ENCODE measurements at places on chromosomes 13 and 19. TPM values are rescaled to one million over a fixed set of nuclear protein-coding genes. Genes with fewer than 3 reads are reported as not detected.

DNA sequence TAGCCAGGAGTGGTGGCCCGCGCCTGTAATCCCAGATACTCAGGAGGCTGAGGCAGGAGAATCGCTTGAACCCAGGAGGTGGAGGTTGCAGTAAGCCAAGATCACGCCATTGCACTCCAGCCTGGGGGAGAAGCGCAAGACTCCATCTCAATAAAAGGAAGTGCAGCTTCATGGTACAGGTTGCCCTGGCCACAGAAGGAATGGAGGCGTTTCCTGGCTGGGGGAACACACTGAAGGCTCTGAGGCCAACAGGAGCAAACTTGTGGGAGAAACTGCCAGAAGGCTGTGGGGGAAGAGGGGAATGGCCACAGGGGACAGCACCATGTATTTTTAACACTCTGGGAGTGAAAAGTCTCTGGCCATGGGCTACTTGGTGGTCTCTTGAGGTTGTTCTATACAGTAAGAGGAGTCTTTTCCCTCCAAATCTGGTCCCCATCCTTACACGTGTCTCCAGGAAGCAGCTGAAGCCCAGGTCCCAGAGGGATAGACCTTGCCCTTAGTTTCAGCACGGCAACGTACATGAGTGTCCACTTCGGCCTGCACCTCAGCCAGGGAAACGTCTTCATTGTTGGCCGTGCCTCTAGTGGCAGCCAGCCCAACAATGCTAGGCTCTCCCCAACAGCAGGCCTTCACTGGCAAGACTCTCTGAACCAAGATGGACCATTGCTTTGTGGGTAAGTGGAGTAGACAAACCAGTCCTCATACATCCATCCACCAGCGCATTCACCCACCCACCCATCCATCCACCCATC is 7.4 kb downstream of the MICOS13 start:
- no peaks in the 10 kb centered on the region for H3K27me3 ChIP-seq
- no peak overlapping the region for H3K27ac ChIP-seq
- no peaks in the 10 kb centered on the region for H3K4me1 ChIP-seq
- peaks cover 16% of the 10 kb centered on the region for H3K36me3 ChIP-seq

GRCh38 chr19:3316132-3316648 is 50.2 kb upstream of the NFIC start:
- no peak for DNase-seq
- no peaks in the 10 kb centered on the region for H3K4me1 ChIP-seq
- H3K4me3 ChIP-seq: no peak overlapping the region
- no peaks in the 10 kb centered on the region for H3K36me3 ChIP-seq

ZNF541 gene
- not detected for total RNA-seq

GRCh38 chr13:97205465-97205864 is 16.7 kb upstream of the MBNL2 start:
- no peaks in the 10 kb centered on the region for H3K27me3 ChIP-seq
- no peaks in the 10 kb centered on the region for H3K4me1 ChIP-seq
- no peaks in the 10 kb centered on the region for H3K36me3 ChIP-seq
- H3K27ac ChIP-seq: no peak overlapping the region
- no peak overlapping the region for H3K4me3 ChIP-seq
- DNase-seq: no peak

- DNase-seq: no peak
- H3K27ac ChIP-seq: no peak overlapping the region
- no peak overlapping the region for H3K4me3 ChIP-seq
Measured at GRCh38 chr13:96617528-96617927, 376.7 kb downstream of the OXGR1 start.

- no peak for DNase-seq
- no peaks in the 10 kb centered on the region for H3K27me3 ChIP-seq
- H3K4me1 ChIP-seq: no peaks in the 10 kb centered on the region
- no peak overlapping the region for H3K4me3 ChIP-seq
Measured at GRCh38 chr13:97879646-97880310, 73.7 kb upstream of the IPO5 start.

GRCh38 chr13:110214637-110215036 is 92.3 kb downstream of the COL4A1 start:
- peaks cover 32% of the 10 kb centered on the region for H3K36me3 ChIP-seq
- peaks cover 20% of the 10 kb centered on the region for H3K4me1 ChIP-seq
- DNase-seq: no peak
- peak overlapping the region; percentile 84 for H3K27ac ChIP-seq

- H3K36me3 ChIP-seq: no peaks in the 10 kb centered on the region
- H3K27ac ChIP-seq: no peak overlapping the region
- H3K4me1 ChIP-seq: no peaks in the 10 kb centered on the region
- H3K4me3 ChIP-seq: no peak overlapping the region
- H3K27me3 ChIP-seq: no peaks in the 10 kb centered on the region
Measured at GRCh38 chr19:38013913-38014580, 107.0 kb downstream of the SIPA1L3 start.

DNA sequence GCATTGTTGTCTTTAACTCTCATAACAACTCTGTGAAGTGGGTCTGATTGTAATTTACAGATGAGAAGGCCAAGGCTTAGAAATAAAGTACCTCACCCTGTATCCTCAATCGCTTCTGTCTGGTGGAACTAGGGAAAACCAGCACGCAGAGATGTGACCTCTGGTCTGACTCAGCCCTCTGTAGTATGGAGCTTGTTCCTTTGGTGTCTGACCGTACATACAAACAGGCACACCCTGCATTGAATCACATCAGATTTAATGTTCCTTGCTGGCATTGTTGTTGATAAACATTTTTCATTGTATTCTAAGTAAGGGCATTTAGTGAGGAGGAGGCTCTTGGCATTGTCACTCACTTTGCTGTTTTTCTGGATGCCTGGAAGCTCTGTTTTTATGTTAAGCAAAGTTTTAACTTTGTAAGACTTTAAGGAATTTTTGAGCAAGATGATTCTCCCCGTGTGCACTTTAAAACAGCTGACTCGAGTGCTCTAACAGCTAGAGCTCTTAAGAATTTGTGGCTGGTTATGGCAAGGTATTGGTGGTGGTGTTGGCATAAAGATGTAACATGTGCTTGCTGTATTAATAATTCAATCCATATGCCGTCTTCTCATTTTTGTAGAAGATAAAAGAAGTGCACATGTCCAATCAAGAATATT is 89.0 kb upstream of the SPATA13 start:
- H3K36me3 ChIP-seq: no peaks in the 10 kb centered on the region
- no peak overlapping the region for H3K4me3 ChIP-seq
- peak overlapping the region; percentile 16 for H3K27ac ChIP-seq
- peaks cover 6% of the 10 kb centered on the region for H3K4me1 ChIP-seq

GRCh38 chr19:47156861-47157430 is 26.3 kb downstream of the SAE1 start:
- DNase-seq: no peak
- H3K27ac ChIP-seq: peak overlapping the region; percentile 65
- no peak overlapping the region for H3K4me3 ChIP-seq
- peaks cover 11% of the 10 kb centered on the region for H3K36me3 ChIP-seq
- peaks cover 26% of the 10 kb centered on the region for H3K4me1 ChIP-seq

DNA sequence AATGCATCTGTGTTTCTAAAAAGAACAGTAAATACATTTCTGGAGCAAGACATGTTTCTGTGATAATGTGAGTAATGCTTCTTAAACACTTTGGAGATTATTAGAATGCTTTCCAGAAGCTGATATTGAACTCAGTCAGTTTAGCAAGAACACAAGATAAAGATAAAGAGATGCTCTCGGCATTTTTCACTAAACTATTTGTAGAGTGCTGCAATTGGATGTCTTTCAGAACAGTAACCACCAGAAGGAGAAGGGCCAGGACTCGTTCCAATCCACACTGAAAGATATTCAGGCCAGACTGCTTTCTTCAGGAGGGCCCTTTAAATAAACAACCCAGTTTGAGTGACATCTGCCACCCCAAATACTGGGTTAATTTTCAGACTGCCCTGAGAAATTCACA is 456.0 kb downstream of the TBC1D4 start:
- no peak overlapping the region for H3K27ac ChIP-seq
- no peak overlapping the region for H3K4me3 ChIP-seq
- DNase-seq: no peak

- H3K36me3 ChIP-seq: no peaks in the 10 kb centered on the region
- H3K4me3 ChIP-seq: no peak overlapping the region
- no peak for DNase-seq
- H3K27me3 ChIP-seq: no peaks in the 10 kb centered on the region
Measured at GRCh38 chr19:28606269-28607032, 606.5 kb downstream of the UQCRFS1 start.

- no peaks in the 10 kb centered on the region for H3K27me3 ChIP-seq
- no peak overlapping the region for H3K27ac ChIP-seq
- H3K4me3 ChIP-seq: no peak overlapping the region
Measured at GRCh38 chr13:40309881-40310280, 356.6 kb downstream of the FOXO1 start.

ZNF177 gene
- 1.9 TPM for total RNA-seq

DNA sequence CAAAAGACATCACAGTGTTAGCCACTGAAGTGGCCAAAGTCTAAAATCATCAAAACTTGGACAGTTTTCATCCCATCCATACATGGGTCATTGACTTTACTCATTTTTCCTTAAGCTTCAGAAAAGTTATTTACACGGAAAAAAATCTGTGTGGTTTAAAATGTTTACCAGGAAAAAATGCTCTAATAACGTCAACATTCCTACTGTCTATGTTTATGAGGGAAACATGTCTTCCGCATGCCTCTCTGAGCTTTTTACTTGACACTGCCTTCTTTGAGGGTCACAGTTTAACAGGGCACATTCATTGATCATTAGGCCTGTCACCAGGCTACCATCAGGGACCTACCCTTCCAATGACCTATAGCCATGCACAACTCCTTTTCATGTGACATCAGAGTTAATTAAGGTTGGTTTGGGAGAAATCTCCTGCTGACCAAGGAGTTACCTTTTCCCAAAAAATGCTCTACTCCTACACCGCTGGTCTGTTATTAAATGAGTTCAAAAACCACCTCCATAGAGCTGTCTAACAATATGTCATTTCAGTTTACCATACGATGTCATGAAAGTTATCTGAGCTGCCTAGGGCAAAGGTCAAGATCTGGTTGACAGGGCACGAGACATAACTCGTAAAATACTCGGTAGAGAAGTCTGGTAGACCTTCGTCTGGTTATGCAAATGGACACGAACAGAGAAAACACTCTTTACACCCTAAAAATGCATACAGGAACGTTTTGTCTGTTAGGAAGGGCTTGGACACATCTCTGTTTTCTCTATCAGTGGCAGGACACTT is 17.8 kb downstream of the FLT1 start:
- H3K27me3 ChIP-seq: no peaks in the 10 kb centered on the region
- DNase-seq: no peak
- H3K4me1 ChIP-seq: peaks cover 23% of the 10 kb centered on the region
- no peaks in the 10 kb centered on the region for H3K36me3 ChIP-seq
- H3K27ac ChIP-seq: no peak overlapping the region

- no peak overlapping the region for H3K4me3 ChIP-seq
- H3K4me1 ChIP-seq: no peaks in the 10 kb centered on the region
- H3K27me3 ChIP-seq: no peaks in the 10 kb centered on the region
- H3K27ac ChIP-seq: no peak overlapping the region
- no peak for DNase-seq
Measured at GRCh38 chr13:77345150-77345780, 18.4 kb upstream of the MYCBP2 start.

DNA sequence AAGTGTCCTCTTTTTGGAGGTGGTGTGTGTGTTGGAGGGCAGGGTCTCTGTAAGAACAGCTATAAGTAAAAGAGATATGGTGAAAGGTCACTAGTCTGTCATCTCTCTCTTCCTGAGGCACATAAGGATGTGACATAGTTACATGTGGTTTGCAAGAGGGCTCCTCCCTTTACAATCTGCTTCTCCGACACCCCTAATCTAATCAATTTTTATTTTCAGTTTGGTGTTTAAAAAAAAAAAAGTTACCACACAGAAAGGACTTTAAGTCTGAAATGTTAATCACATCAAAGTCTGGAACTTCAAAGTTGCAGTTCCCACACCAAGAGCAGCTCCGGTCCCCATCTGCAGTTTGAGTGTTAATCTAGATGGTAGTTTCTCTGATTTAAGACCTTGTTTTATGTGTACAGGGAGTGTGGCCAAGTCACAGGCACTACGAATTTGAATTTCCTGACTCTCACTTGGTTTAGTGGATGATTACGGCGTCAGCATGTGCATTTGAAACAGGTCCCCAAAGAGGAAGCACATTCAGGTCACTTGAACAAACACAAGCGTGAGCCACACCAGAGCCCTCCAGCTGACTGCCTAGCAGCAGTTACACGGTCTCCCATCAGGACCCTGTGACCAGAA is 53.1 kb downstream of the FOXO1 start:
- H3K27ac ChIP-seq: peak overlapping the region; percentile 42
- no peaks in the 10 kb centered on the region for H3K36me3 ChIP-seq
- peaks cover 44% of the 10 kb centered on the region for H3K4me1 ChIP-seq
- no peak for DNase-seq

DNA sequence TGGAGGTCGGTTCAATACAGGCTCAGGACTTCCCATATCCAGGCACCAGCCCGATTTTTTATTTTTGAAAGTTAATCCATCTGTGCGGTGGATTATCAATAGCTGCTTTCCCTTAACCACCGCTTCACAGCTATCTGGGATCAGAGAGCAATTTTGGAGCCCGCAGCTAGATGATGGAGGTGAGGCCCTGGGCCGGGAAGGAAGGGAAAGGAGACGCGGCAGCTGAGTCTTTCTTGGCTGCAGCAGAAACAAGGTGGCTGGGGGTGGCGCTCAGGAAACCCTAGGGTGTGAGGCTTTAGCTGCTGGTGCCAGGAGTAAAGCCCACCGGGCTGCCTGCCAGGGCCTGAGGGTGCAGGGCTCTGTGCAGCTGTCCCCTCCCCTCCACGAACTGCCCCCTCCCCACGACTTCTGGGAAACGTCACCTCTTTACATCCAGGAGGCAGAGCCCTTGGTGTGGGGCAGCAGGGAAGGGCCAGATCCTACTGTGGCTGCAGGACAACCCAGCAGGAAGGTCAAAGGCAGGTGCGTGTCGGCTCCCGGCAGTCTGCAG is 307.0 kb downstream of the ZNF536 start:
- H3K36me3 ChIP-seq: no peaks in the 10 kb centered on the region
- no peaks in the 10 kb centered on the region for H3K27me3 ChIP-seq
- H3K4me3 ChIP-seq: no peak overlapping the region
- DNase-seq: no peak

DNA sequence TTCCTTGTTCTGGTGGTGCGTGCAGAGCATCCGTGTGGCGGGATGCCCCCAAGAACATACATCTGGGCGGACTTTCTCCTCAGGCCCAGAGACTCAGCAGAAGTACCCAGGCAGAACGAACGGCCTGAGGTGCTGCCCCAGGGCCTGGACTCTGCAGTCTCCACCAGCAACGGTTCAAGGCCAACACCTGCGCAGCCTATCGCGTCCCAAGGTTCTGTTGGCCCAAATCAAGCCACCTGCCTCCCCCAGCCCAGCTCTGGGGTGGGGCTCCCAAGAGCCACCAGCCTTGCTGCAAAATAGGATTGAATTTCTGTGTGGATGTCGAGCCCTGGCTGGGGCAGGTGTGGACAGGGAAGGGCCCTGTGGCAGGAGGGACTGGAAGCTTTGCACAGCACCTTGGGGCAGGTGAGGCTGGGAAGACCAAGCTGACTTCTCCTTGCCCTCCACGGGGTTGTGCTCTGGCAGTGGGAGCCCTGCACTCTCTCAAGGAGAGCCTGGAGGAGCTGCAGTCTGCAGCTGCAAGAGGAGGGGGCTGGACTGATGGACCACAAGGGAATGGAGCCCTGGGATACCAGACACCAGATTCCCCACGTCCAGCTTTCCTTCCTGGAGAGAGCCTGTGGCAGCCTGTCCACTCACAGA is 146.9 kb downstream of the ZNF536 start:
- DNase-seq: no peak
- H3K36me3 ChIP-seq: no peaks in the 10 kb centered on the region
- H3K27me3 ChIP-seq: no peaks in the 10 kb centered on the region
- no peak overlapping the region for H3K4me3 ChIP-seq
- H3K27ac ChIP-seq: no peak overlapping the region

GRCh38 chr19:10292789-10293636 is 3.3 kb downstream of the ICAM5 start:
- no peak for DNase-seq
- no peaks in the 10 kb centered on the region for H3K36me3 ChIP-seq
- peak overlapping the region; percentile 74 for H3K4me3 ChIP-seq
- peaks cover 36% of the 10 kb centered on the region for H3K27me3 ChIP-seq

CGB2 gene
- not detected for total RNA-seq

Measured in thoracic aorta (tissue), 2 donors.